ENCODE measurements at places on chromosomes 6 and 20.

GRCh38 chr20:37994512-37994911 is 38.7 kb downstream of the TTI1 start:
- DNase-seq = no peak

DNA sequence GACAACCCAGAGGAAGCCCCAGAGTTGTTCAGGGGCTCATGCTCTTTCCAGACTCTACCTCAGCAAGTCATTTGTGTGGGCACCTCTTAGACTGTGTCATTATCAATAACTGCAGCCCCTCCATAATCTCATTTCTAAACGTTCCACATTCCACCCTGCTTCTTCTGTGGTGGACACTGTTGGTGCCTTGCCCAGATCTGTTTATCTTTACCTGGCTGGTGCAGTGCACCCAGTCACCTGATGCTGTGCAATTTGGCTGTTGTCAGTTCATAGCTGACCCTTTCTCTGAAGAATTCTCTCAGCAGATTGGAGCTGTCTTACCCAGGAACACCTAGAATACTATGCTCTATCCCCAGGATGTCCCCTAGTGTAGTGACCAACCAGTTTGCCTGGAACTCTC is 80.0 kb downstream of the ATRN start:
- DNase-seq = no peak

GRCh38 chr20:56360133-56360907 is 1.5 kb downstream of the FAM210B start:
- no peak for DNase-seq

DNA sequence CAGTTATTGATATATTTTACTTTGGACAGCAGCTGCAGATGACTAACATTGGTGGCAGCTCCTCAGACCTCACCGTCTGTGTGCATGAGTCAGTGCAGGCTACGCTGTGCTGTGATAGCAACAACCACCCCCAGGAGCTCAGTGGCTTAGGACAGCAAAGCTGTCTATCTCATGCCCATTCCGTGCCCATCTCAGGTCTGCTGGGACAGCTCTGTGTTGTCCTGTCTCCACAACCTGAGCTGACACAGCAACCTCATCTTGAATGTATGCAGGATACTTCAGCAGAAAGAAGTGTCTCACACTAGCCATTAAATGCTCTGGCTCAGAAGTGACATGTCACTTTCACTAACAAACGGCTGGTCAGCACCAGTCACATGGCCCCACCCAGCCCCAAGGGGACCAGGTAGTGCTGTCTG is 47.7 kb downstream of the BANF2 start:
- no peak for DNase-seq

- no peak for DNase-seq
These were observed 6.3 kb downstream of the HMGN4 start for GRCh38 chr6:26544473-26544872.

DNA sequence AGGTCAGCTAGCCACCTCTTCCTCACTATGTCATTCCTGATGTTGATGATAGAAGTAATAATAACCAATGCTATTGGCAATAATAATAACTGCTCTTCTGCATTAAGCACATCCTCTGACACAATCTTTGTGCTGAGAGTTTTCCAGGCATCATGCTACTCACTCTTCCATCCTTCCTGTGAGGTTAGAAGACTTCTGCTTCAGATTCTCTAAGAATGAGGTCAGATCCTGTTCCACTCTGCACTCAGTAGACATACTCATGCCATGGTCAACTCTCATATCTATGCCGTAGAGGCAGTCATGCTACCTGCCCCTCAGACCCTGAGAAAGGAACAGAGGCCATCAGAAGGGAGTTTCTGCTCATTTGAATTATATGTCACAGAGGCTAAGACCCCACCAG is 98.1 kb upstream of the TOP1 start:
- DNase-seq = no peak

DNA sequence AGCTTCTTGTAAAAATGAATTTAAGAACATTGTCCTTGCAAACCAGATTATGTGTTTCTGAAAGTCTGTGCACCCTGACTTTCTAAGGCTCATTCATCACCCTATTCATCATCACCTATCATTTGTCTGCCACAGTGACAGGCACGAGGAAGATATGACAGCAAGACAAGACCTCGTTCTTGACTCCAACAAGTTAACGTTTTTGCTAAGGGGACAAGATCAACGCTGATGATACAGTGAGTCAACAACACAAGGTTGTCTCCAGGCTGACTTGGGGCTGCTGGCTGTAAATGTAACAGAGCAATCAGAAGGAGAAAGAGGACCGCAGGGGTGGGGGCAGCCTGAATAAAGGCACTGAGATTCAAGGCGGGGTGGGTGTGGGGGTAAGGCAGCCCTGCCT is 94.2 kb downstream of the FOXC1 start:
- no peak for DNase-seq
